Prostate gland (tissue), 2 donors: ENCODE measurements at places on chromosomes 6 and 20. TPM values are rescaled to one million over a fixed set of nuclear protein-coding genes. Genes with fewer than 3 reads are reported as not detected.

EPB41L1 gene
- 27.7 TPM for total RNA-seq

- no peak for DNase-seq
- no peaks in the 10 kb centered on the region for H3K36me3 ChIP-seq
- no peak overlapping the region for H3K4me3 ChIP-seq
- H3K27ac ChIP-seq = no peak overlapping the region
- H3K4me1 ChIP-seq = no peaks in the 10 kb centered on the region
- no peaks in the 10 kb centered on the region for H3K27me3 ChIP-seq
Observed at GRCh38 chr20:19603376-19603750, 154.7 kb upstream of the RIN2 start.

DNA sequence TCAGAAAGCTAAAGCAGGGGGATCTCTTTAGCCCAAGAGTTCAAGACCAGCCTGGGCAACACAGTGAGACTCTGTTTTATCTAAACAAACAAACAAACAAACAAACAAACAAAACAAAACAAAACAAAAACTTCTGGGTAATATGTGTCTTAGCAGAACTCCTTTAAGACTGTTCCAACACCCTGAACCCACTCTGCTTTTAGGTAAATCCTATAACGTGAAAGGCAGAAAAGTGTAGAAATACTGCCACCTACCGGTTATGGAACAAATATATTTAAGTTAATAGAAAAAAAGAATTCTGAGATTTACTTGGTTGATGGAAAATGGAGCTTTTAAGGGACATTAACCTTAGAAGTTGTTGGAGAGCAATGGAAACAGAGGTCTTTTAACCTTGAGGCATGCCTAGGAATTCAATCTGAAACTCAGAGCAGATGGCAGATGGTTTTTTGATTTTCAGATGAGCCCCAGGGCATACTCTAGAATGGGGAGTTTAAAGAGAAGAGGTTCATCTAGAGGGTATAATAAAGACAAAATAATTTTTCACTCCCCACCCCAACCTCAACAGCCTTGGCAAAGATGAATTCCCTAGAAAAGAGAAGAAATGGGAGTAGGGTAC is 38.5 kb downstream of the SOD2 start:
- H3K4me3 ChIP-seq = no peak overlapping the region
- no peaks in the 10 kb centered on the region for H3K36me3 ChIP-seq
- no peak for DNase-seq
- H3K4me1 ChIP-seq = no peaks in the 10 kb centered on the region
- H3K27ac ChIP-seq = no peak overlapping the region

SLC17A2 gene
- total RNA-seq = not detected

GABRR1 gene
- total RNA-seq = 0.97 TPM

DNA sequence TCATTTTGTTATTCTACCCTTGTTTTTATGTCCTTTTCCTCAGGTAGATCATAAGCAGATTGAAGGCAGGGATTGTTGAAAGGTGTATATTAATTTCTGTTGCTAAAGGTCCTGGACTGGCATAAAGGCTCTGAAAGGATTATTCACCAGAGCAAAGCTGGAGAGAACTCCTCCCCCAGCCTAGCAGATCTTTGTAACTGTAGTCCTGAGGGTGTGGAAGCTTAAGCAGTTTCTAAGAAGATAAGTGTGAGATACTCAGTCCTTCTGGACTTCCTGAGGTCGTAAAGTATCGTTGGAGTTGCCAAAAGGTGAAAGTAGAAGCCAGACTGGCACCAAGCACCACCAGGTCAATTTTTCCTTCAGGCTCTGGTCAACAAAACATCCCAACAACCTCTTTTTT is 24.2 kb downstream of the CGA start:
- H3K4me3 ChIP-seq = no peak overlapping the region
- no peaks in the 10 kb centered on the region for H3K4me1 ChIP-seq
- no peak for DNase-seq
- H3K36me3 ChIP-seq = no peaks in the 10 kb centered on the region

DNA sequence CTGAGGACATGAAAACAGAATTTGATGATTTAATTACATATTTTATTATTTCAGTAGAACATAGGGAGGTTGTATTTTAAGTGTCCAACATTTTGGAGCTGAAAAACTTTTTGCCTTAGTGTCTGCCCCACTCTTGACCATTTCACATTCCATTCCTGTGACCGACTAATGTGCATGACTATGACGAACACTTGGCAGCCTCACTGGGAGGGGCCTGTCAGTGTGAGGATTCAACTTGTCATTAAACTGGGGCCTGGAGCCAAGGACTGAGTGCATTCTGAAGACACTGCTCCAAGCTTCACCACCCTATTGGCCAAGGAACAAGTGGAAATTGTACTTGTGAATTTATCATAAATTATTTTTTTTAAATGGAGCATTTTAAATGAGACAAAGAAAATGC is 661.3 kb downstream of the BCKDHB start:
- H3K27me3 ChIP-seq = no peaks in the 10 kb centered on the region
- no peak for DNase-seq
- no peak overlapping the region for H3K27ac ChIP-seq
- no peak overlapping the region for H3K4me3 ChIP-seq
- H3K36me3 ChIP-seq = no peaks in the 10 kb centered on the region

SASH1 gene
- 48.6 TPM for total RNA-seq

- no peaks in the 10 kb centered on the region for H3K27me3 ChIP-seq
- H3K4me1 ChIP-seq = no peaks in the 10 kb centered on the region
- H3K4me3 ChIP-seq = no peak overlapping the region
- H3K36me3 ChIP-seq = no peaks in the 10 kb centered on the region
Observed at GRCh38 chr6:22271081-22271480, 25.8 kb downstream of the PRL start.

JPH2 gene
- total RNA-seq = 29.1 TPM

MAPK13 gene
- 34.6 TPM for total RNA-seq

PRSS16 gene
- total RNA-seq = 15.2 TPM

FBXO30 gene
- 6.5 TPM for total RNA-seq

DNA sequence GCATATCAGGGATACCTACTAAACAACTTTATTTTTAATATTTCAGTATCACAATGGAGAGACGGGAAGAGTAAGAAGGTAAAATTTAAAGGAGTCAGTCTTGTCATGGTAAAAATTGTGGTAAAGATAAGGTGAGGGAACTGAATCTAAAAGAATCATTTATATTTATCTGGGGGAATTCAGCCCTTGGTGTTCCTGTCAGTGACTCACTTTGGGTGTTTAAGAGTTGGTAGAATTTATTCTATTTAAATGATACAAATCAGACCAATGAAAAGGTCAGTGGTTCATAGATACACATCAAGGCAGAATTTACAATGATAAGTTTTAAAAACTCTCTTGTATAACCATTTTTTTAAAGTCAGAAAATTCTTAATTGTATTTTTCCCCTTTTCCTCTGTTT is 164.4 kb downstream of the CDKAL1 start:
- no peak for DNase-seq
- H3K4me1 ChIP-seq = no peaks in the 10 kb centered on the region
- H3K27ac ChIP-seq = no peak overlapping the region
- H3K36me3 ChIP-seq = no peaks in the 10 kb centered on the region
- no peak overlapping the region for H3K4me3 ChIP-seq

DNA sequence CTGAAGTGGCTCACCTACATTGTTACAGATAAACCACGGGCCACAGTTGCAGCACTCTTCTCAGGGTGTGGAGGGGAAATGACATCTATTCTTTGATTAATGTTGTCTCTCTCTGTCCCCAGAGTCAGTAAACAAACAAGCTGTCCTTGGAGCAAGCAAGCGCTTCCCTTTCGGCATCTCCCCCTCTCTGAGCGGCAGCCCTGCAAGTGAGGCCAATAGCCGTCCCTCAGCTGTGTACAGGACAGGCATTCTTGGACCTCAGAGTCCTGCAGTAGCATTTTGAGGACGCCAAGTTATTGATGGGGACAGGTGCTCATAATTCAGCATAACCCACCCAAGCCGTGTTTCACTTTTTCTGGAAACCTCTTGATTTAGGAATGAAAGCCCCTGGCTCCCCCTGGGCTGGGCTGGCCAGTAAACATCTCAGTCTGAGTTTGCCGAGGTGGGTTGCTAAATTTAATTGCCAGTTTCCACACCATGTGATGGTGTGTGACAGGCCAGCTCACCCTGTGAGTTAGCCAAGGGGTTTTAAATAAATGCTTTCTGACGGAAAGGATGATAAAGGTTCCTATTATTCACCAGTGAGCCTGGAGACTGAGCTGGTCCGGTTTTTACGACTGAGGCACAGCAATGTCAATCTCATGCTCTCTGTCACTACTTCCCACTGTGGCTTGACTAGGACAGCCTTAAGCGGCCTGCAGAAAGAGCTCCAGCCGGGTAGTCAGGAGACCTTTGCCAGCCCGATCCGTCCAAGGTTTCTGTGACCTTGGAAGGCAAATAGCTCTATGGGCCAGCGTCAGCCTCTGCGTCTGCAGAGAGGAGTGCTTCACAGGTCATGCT is 214.8 kb upstream of the RREB1 start:
- DNase-seq = no peak
- H3K4me1 ChIP-seq = no peaks in the 10 kb centered on the region
- no peaks in the 10 kb centered on the region for H3K27me3 ChIP-seq
- H3K27ac ChIP-seq = no peak overlapping the region
- no peaks in the 10 kb centered on the region for H3K36me3 ChIP-seq
